ENCODE measurements at places on chromosomes 1 and 21. TPM values are rescaled to one million over a fixed set of nuclear protein-coding genes. Genes with fewer than 3 reads are reported as not detected.

The RGS18 gene
- 0.98 TPM for total RNA-seq

The UBE2U gene
- total RNA-seq, result not detected

The KRTAP7-1 gene
- total RNA-seq, result not detected

The SSX2IP gene
- total RNA-seq, result 8.3 TPM

DNA sequence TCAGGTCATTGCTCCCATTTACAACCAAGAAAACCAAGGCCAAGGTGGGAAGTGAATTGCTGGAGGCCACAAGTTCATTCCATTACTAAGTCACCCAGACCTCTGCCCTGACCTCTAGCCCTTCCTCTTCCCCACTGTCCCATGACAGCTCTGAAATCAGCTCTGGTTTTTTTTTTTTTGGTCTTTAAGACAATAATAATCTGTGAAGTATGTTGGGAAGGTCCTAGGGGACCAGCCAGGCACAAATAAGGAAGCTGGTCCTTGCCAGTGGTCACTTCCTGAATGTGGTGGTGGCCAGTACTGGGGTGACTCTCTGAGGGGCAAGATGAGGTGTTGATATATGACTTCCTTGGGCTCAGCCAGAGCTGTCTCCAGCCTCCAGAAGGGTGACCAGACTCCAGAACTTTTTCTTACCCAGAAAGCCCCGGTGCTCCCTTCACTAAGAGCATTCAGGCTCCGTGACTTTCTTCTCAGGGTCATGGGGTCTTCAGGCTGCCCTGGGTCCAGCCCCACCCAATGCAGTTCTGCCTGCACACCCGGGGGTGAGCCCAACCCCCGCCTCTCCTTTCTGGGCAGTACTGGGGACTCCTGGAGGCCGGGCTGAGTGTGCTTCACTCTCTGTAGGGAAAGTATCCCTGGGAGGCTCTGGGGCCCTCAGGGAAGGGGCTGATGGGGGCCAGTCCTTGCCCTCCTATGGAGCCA lies 159.6 kb downstream of the PTPRU start:
- H3K27me3 ChIP-seq, result no peaks in the 10 kb centered on the region
- no peaks in the 10 kb centered on the region for H3K4me1 ChIP-seq
- no peaks in the 10 kb centered on the region for H3K36me3 ChIP-seq
- no peak overlapping the region for H3K27ac ChIP-seq
- DNase-seq, result peak; percentile 67

GRCh38 chr1:198465201-198466144 lies 75.0 kb downstream of the ATP6V1G3 start:
- H3K36me3 ChIP-seq, result no peaks in the 10 kb centered on the region
- no peak for DNase-seq
- H3K27me3 ChIP-seq, result no peaks in the 10 kb centered on the region
- H3K4me1 ChIP-seq, result no peaks in the 10 kb centered on the region
- H3K27ac ChIP-seq, result no peak overlapping the region
- H3K4me3 ChIP-seq, result no peak overlapping the region

DNA sequence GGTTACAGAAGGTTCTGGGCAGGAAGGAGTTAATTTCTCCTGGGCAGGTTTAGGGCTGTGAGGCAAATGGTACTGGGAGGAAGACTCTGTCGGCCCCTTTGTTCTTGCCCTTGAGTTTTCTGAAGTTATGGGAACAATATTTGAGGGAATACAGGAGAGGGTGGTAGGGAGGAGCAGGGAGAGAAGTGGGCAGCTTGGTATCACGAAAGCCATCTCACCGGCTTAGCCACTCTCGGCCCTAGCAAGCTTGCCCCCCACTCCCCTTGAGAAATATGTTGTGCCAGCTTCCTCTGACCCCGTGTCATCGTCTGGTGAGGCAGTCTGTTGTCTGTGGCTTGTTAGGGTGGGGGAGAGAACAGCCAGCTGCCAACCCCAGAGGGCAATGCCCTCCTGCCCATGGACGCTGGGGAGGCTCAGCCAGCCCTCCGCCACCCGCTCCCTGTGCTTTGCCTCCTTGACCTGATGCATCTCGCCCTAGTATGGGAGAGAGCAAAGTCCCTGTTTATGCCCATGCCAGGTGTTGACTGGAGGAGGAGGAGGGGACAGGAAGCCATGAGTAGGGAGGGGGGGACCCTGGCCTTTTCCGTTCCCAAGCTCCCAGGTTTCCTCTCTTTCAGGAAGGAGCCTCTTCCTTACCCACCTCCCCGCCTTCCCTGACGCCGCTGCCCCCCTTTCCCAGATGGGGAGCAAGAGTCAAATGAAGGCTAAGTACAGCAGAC lies 1.2 kb downstream of the EFNA1 start:
- no peaks in the 10 kb centered on the region for H3K27me3 ChIP-seq
- peaks cover 26% of the 10 kb centered on the region for H3K36me3 ChIP-seq
- H3K27ac ChIP-seq, result peak overlapping the region; percentile 92
- peaks cover 90% of the 10 kb centered on the region for H3K4me1 ChIP-seq
- H3K4me3 ChIP-seq, result peak overlapping the region; percentile 88
- DNase-seq, result no peak

DNA sequence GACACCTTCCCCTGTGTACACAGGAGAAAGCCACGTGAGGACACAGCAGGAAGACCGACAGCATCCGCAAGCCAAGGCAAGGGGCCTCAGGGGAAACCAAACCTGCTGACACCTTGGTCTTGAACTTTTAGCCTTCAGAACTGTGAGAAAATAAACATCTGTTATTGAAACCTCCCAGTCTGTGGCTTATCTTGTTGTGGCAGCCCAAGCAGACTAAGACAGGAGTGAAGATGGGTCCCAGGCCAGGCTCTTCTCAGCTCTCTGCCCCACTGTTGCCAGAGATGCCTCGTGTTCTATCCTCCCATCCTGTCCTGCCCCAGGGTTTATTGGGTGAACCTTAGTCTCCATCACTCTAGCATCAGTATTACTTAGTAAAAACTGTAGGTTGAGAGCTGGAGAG lies 236.3 kb downstream of the MATN1 start:
- no peaks in the 10 kb centered on the region for H3K27me3 ChIP-seq
- H3K4me3 ChIP-seq, result no peak overlapping the region
- no peak for DNase-seq
- H3K4me1 ChIP-seq, result no peaks in the 10 kb centered on the region
- no peaks in the 10 kb centered on the region for H3K36me3 ChIP-seq

GRCh38 chr1:168514455-168514854 lies 29.3 kb downstream of the XCL2 start:
- H3K4me1 ChIP-seq, result peaks cover 6% of the 10 kb centered on the region
- H3K4me3 ChIP-seq, result no peak overlapping the region
- no peak for DNase-seq
- H3K36me3 ChIP-seq, result no peaks in the 10 kb centered on the region
- no peak overlapping the region for H3K27ac ChIP-seq

- peak; percentile 81 for DNase-seq
- no peak overlapping the region for H3K27ac ChIP-seq
- H3K27me3 ChIP-seq, result no peaks in the 10 kb centered on the region
- H3K4me3 ChIP-seq, result no peak overlapping the region
These were observed 49.5 kb upstream of the IFFO2 start for GRCh38 chr1:19006000-19006399.

- peaks cover 21% of the 10 kb centered on the region for H3K4me1 ChIP-seq
- DNase-seq, result no peak
- H3K4me3 ChIP-seq, result peak overlapping the region; percentile 78
- no peaks in the 10 kb centered on the region for H3K36me3 ChIP-seq
These were observed 613 bp upstream of the GPATCH4 start for GRCh38 chr1:156601892-156602291.

GRCh38 chr1:244761279-244761678 lies 74.2 kb upstream of the COX20 start:
- H3K36me3 ChIP-seq, result no peaks in the 10 kb centered on the region
- H3K4me1 ChIP-seq, result no peaks in the 10 kb centered on the region
- H3K27me3 ChIP-seq, result no peaks in the 10 kb centered on the region
- no peak overlapping the region for H3K4me3 ChIP-seq
- no peak overlapping the region for H3K27ac ChIP-seq
- no peak for DNase-seq

GRCh38 chr1:67816506-67816905 lies 16.8 kb downstream of the GNG12 start:
- H3K27me3 ChIP-seq, result no peaks in the 10 kb centered on the region
- no peak for DNase-seq
- H3K36me3 ChIP-seq, result no peaks in the 10 kb centered on the region

- H3K4me1 ChIP-seq, result peaks cover 29% of the 10 kb centered on the region
- H3K36me3 ChIP-seq, result no peaks in the 10 kb centered on the region
- no peak overlapping the region for H3K27ac ChIP-seq
- peak overlapping the region; percentile 45 for H3K4me3 ChIP-seq
- DNase-seq, result no peak
These were observed 1.8 kb downstream of the FOXD3 start for GRCh38 chr1:63323865-63324778.
